ENCODE measurements at places on chromosomes 11 and 22.

GRCh38 chr11:129312730-129313503, 62.7 kb upstream of the BARX2 start:
- no peak for DNase-seq

DNA sequence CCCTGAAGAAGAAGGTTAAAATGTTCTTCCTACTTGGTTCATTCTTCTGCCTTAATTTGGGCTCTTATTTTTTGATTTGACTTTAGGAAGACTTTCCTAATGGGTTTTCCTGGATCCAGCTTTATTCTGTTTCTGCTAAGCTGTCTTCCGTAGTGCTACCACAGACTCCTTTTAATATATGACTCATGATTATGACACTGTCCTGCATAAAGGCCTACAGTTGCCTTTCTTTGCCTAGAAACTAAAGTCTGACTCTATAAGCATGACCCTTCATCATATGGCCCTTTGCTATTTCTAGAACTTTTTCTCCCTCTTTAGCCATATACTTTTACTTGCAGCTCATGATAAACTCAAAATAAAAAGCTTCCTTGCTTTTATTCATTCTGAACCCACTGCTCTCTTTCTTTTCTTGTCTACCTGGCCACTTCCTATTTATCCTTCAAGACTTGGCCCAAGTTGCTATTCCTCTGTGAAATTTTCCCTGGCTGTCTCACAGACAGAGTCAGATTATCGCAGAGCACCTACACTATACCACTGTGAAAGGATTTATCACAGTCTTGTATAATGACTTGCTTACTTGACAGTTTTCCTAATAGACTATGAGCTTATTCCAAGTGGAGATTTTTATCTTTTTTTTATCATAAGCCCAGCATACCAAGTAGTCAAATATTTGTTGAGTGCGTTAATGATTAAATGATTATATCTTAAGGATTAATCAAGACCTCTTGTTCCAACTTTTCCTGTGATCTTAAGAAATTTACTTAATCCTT, 24.7 kb downstream of the TBCEL start:
- DNase-seq: no peak

DNA sequence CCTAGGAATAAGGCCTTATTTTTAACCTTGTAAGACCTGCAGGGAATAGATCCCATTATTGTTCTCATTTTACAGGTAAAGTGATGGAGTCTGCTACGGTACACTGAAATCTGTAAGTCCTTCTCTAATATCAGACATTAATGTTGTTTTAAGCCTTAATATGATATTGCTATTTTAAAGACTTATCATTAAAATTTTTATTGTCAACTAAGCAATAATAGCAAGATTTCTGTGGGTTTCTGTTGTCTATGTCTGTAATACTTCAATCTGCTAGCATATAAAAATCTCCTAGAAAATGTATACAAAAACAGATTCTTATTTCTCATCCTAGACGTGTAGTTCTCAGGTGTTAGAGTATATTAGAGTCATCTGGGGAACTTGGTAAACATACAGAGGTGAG, 317.5 kb upstream of the TENM4 start:
- DNase-seq: no peak

GRCh38 chr11:107583629-107584195, 7.2 kb upstream of the ELMOD1 start:
- DNase-seq: no peak

DNA sequence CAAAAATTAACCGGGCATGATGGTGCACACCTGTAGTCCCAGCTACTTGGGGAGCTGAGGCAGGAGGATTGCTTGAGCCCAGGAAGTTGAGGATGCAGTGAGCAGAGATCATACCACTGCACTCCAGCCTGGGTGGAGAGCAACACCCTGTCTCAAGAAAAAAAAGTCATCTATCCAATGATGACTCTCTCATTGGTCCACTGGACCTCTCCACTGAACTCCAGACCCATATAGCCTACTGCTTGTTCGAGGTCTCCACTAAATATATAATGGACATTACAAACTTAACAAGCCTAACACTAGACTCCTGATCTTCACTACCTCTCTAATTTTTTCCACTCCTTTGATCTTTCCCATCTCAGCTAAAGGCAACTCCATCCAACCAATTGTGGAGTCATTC, 33.5 kb upstream of the MTCH2 start:
- DNase-seq: no peak

DNA sequence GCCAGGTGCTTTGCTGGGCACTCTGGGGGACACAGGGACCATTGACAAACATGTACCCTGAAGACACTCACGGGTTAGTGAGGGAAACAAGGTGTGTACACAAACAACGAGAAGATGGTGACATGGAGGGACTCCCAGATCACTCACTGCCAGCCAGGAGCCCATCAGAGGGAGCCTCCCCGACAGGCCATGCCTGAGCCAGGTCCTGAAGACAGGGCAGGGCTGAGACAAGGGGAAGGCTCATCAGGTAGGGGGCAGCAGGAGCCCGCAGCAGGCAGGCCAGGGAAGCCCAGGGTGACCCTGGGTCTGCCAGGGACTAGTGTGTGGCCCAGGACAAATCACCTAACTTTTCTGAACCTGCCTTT, 127.9 kb downstream of the BUD13 start:
- DNase-seq: no peak

DNA sequence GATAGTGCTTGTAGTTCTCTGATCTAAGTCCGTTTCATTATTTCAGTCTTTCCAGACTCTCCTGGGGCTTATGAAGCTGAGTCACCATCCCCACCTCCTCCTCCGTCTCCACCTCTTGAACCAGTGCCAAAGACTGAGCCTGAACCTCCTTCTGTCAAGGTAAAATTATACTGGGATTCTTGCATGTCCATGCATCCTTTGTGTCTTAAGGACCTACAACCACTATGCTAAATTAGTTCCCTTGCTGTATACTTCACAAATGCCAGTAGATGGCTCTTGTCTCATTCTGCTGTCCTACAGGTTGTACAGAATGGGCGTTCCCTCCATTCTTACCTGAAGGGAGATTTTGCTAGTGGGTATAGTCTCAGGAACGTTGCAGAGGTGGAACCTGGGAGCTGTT, 42.2 kb downstream of the POLD3 start:
- DNase-seq: no peak

GRCh38 chr11:102459393-102459792, 6.8 kb upstream of the TMEM123 start:
- no peak for DNase-seq

- DNase-seq: no peak
Observed at GRCh38 chr11:62256281-62256680, 13.7 kb upstream of the SCGB2A2 start.

GRCh38 chr11:112615238-112615637, 346.0 kb upstream of the NCAM1 start:
- DNase-seq: no peak

DNA sequence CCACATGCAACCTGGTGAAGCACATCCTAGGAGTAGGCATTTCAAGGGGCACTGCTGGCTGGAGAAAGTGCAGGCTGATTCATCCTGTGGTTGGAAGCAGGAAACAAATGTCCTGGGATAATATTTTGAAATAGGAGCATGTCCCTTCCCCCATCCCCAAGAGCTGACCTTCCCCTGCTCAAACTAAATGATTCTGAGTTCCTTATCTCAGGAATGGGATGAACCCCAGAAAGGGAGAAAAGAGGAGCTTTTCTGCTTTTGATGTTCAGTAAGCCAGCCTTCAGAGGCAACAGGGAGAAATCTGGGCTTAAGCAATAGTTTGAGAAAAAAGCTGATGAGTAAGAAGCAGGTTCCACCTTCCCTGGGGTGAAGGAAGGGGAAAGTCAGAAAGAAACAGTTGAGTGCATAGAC, 19.5 kb upstream of the SPON1 start:
- DNase-seq: no peak

GRCh38 chr11:128732471-128733277, 38.8 kb downstream of the FLI1 start:
- no peak for DNase-seq

DNA sequence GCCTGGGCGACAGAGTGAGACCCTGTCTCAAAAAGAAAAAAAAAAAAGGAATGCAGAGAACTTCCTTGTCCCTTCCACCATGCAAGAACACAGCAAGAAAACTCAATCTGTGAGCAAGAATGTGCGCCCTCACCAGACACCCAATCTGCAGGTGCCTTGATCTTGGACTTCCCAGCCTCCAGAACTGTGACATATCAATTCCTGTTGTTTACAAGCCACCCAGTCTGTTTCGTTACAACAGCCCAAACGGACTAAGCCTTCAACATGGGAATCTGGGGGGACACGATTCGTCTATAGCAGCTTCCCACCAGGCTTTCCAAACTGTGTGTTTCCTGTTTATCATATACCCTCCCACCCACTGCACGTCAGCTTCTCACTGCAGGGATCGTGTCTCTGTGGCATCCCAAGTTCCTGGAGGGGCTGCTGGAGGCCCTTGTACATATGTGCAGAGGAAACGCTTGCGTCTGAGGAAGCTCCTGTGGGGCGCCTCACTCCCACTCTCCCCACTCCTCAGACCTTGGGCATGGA, 11.0 kb upstream of the PSMC3 start:
- no peak for DNase-seq

DNA sequence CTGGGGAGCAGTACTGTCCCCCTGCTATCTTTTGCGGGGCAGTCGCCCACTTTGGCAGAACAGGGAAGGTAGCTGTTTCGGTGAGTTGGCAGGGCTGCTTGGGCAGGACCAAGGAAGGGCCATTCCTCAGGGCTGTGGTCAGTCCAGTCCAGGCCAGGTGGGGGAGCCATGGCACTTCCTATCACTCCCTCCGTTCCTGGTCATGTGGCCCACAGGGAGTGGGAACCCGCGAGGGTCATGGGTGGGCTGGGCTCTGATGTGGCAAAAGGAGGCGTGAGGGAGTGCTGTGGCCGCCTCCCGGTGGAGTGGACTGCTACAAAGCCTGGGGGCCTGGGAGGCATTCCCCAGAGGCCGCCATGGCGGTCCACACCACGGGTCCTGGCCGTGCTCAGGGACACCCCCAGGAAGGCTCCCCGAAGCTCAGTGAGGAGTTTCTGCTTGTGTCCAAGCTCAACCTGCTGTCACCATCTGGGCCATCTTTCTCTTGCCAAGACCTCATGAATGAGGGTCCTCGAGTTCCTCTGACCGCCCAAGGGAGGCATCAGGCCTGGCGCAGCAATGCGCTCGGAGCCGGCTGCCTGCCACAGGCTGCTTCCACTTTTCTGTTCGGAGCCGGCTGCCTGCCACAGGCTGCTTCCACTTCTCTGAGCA, 11.9 kb downstream of the CHID1 start:
- no peak for DNase-seq

- no peak for DNase-seq
Observed at GRCh38 chr11:18254781-18255361, 6.4 kb upstream of the SAA2 start.

GRCh38 chr22:28148816-28149465, 229.9 kb upstream of the PITPNB start:
- no peak for DNase-seq

DNA sequence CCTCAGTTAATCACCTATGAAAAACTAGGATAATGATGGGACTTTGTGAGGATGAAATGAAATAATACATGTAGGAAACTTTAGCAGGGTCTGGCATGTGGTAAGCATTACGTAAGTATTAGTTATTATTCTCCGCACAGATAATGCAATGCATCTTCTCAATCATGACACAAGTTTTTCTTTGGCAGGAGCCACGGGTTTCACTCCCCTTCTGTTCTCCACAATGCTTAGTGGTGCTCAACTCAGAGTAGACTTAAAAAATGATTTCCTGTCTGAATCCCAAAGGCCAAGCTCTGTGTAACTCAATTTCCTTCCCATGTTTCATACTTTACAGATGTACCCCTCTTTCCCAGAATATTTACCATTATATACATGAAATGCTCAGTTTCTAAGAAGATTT, 82.9 kb downstream of the CCDC34 start:
- no peak for DNase-seq

- no peak for DNase-seq
Observed at GRCh38 chr11:91857179-91857578, 367.4 kb upstream of the FAT3 start.

DNA sequence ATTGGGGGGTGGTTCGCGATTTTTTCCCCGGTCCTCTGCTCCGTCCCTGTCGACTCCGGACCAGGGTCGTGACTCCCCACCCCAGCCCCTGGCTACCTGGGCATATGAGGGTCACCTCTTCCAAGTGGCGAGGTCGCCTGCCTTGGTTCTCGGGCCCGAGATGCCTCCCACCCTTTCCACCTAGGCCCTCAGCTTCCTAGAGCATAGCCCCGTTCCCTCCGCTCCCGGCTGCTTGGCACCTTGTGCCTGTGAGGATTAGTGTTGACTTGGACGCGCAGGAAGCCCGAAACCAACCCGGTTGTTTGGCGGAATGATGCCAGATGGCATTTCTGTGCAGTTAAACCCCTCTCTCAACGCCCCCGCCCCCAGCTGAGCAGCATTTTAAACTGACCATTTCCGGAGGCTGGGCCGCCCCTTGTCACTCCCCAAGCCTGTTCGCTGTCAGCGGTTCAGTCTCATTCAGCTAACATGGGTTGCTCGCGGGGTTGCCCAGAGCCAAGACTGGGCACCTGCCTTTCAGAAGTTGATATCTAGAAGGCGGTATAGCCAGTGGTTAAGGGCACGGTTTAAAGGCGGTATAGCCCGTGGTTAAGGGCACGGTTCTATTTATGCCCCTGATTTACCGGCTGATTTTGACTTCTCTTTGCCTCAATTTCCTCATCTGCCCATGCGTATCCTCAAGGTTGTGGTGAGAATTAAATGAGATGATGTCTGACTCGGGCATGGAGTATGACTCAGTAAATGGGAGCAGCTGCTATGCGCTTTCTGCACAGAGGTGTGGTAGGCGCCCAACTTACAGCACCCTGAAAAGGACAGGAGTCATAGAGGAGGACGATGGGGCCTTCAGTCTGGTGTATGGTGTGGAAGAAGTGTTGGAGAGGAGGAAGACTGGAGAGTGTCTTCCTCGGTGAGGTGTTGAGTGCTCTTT, 639 bp downstream of the INCENP start:
- DNase-seq: no peak

DNA sequence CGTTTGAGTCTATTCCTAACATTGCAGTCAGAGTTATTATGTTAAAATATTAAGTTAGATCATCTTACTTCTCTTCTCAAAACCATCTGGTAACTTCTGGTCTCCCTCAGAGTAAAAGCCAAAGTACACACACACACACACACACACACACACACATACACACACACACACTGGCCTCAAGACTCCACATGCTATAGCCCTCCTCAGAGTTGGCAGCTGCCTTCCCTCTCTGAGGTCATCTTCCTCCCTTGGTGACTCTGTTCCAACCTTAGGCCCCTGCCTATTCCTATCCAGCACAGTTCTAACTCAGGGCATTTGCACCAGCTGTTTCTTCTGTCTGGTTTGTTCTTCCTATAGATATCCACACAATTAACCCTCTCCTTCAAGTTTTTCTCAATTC, 272.0 kb upstream of the SESN3 start:
- DNase-seq: no peak

- DNase-seq: no peak
Observed at GRCh38 chr22:41555325-41555982, 5.4 kb upstream of the CSDC2 start.

GRCh38 chr11:130315354-130315970, 745 bp upstream of the ZBTB44 start:
- no peak for DNase-seq

DNA sequence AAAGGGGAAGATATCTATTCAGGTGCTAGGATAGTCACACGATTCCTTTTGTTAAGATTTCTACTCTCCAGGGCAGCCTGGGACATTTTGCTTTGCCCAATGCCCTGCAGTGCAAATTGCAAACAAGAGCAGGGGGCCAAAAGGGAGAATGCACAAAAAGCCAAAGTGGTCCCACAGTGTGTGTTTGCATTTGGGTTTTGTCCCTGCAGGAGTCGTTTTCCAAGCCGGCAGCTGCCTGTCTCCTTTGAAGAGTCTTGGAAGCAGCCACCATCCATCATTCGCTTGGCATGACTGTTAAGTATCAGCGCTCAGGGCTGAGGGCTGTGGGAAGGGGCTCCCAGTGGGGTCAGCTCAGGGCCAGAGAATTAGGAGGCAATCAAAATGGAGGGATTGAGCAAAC, 184.7 kb downstream of the MIAT start:
- DNase-seq: no peak

Measured in stimulated activated CD8-positive, alpha-beta memory T cell treated with anti-CD3 and anti-CD28 coated beads, Interleukin-2, amount 100 ng/mL, for 1 hour (primary cell).